ENCODE measurements at places on chromosomes 16 and 17. TPM values are rescaled to one million over a fixed set of nuclear protein-coding genes. Genes with fewer than 3 reads are reported as not detected.

FOXN1 gene
- not detected for total RNA-seq

GRCh38 chr16:27600381-27600780 lies 50.4 kb downstream of the KATNIP start:
- DNase-seq = no peak

HBZ gene
- not detected for total RNA-seq

LDHD gene
- 0.42 TPM for total RNA-seq

GRCh38 chr17:82864713-82865248 lies 25.0 kb upstream of the ZNF750 start:
- no peak for DNase-seq
